Thoracic aorta endothelial cell (primary cell): ENCODE measurements at places on chromosomes 4 and X. TPM values are rescaled to one million over a fixed set of nuclear protein-coding genes. Genes with fewer than 3 reads are reported as not detected.

ITGB1BP2 gene
- total RNA-seq = 3.5 and 4.9 TPM in 2 replicates

MAGEE1 gene
- 1.5 and 3.2 TPM in 2 replicates for total RNA-seq

APOOL gene
- total RNA-seq = 13.0 and 20.2 TPM in 2 replicates

KLKB1 gene
- total RNA-seq = not detected in 2 replicates

SOD3 gene
- not detected in 2 replicates for total RNA-seq

TLR7 gene
- total RNA-seq = not detected in 2 replicates

REPS2 gene
- 4.4 and 6.5 TPM in 2 replicates for total RNA-seq

NDNF gene
- total RNA-seq = not detected in 2 replicates

KLHL4 gene
- 33.7 and 38.3 TPM in 2 replicates for total RNA-seq

SPATA4 gene
- under 0.01 and 0.22 TPM in 2 replicates for total RNA-seq

MAGEB10 gene
- total RNA-seq = not detected in 2 replicates

FGB gene
- not detected in 2 replicates for total RNA-seq

XAGE1A gene
- not detected in 2 replicates for total RNA-seq

CXCR3 gene
- not detected in 2 replicates for total RNA-seq

CSN1S1 gene
- not detected in 2 replicates for total RNA-seq

DMP1 gene
- not detected in 2 replicates for total RNA-seq

UGT2B11 gene
- not detected in 2 replicates for total RNA-seq

VCX2 gene
- not detected in 2 replicates for total RNA-seq

RBM3 gene
- 339 and 433 TPM in 2 replicates for total RNA-seq

PLK4 gene
- 31.9 and 46.2 TPM in 2 replicates for total RNA-seq

LIMCH1 gene
- total RNA-seq = 16.8 and 27.4 TPM in 2 replicates

COL4A5 gene
- 9.3 and 19.1 TPM in 2 replicates for total RNA-seq

CTSO gene
- total RNA-seq = 5.7 and 6.9 TPM in 2 replicates

AWAT2 gene
- total RNA-seq = 0.07 and 0.13 TPM in 2 replicates

MAGEB17 gene
- total RNA-seq = not detected in 2 replicates

TMEM35A gene
- 5.3 and 6.4 TPM in 2 replicates for total RNA-seq

CFAP47 gene
- total RNA-seq = 0.13 TPM in 1 of 2 replicates, not detected in the other

UGT2B10 gene
- not detected in 2 replicates for total RNA-seq

PRR32 gene
- total RNA-seq = not detected in 2 replicates

MAMLD1 gene
- total RNA-seq = 2.3 and 3.2 TPM in 2 replicates

ZMAT1 gene
- total RNA-seq = 2.3 and 4.0 TPM in 2 replicates

SLC9B2 gene
- total RNA-seq = 31.6 and 41.5 TPM in 2 replicates

ERCC6L gene
- total RNA-seq = 10.9 and 16.9 TPM in 2 replicates
